ENCODE measurements at places on chromosomes 12 and 14.

DNA sequence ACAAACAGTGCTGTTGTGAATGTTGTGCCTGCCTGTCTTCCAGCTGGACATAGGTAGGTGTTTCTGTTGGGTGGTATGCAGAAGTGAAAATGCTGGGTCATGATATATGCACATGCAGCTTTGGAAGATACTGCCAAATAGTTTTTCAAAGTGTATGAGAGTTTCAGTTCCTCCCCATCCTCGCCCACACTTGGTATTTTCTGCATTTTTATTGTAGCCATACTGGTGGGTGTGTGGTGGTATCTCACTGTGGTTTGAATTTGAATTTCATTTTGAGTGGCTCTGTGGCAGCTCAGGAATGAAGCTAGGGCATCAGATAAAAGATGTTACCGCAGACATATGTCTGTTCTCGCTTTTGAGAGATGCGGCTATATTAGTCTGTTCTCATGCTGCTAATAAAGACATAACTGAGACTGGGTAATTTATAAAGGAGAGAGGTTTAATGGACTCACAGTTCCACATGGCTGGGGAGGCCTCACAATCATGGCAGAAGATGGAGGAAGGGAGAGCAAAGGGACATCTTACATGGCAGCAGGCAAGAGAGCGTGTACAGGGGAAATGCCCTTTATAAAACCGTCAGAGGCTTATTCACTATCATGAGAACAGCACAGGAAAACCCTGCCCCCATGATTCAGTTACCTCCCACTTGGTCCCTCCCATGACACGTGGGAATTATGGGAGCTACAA is 183.1 kb downstream of the CAND1 start:
- peak; percentile 78 for DNase-seq

- peak; percentile 7 for DNase-seq
These were observed 117.9 kb downstream of the SCAF11 start for GRCh38 chr12:45872446-45872845.

DNA sequence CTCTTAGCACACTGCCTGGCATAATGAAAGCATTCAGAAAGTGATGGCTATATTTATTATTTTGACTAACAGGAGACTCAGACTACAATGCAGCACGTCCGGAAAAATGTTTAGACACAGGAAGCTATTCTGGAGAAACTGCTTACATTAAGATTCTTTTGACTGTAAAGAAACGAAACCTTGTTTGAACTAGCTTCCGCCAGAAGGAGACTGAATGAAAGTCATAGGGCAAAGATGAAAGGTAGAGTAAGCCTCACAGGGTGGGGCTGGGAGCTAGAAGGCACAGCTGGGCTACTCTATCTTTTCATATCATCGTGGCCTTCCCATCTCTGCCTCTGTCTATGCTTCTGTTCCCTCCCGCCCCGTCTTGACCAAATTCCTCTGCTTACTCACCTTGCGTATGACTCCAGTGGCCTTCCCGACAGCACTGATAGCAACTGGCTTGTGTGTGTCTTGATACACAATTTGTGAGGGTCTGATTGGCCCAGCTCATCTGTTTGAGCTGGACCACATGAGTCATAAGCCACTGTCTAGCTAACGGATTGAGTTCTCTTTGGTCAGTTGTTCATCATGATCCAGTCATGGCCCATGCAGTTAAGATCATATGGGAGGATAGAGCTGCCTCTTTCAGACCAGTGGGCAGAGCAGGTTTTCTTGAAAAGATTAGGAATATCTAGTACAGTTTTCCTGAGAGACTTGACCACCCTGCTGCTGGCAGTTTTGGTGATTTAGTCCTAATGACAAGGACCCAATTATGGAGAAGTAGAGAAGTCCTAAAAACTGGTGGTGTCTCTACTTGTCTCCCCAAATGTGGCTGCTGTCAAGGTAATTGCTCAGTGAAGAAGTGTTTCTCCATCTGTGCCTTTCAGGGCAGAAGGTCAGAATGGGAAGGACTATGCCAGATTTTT is 151.5 kb upstream of the SLC38A2 start:
- DNase-seq = peak; percentile 7

DNA sequence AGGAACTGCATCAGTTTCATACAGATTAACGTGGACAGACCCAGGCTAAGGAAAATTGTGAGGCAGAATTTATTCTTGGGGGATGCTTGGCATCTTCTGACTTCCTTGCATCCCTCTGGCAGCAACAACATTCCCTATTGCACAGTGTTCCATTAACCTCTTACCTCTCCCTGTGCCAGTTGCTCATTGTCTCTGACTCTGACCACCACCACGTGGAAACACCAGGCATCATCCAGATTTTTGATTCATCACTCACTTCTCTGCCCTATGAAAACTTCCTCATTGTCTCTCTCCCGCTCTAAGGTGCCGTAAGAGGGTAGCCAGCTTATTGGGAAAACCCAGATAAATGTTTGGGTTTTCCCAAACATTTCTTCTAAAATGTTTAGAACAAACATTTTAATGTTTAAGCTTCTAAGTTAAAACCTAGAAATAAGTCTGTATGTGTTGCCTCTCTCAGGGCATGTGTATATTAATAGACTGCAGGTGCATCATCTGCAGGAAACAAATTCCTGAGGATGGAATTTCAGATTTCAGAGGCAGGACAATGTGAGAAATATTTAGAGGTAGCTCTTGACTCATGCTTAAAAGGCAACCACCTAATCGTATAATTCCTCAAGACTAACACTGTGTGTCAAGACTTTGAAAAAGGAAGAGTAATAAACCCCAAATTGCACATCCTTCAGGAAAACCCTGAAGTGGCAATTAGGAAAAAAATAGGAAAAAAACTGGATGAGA is 64.5 kb upstream of the SLC35F4 start:
- DNase-seq = no peak

GRCh38 chr12:40635141-40635731 is 57.0 kb upstream of the CNTN1 start:
- DNase-seq = no peak

DNA sequence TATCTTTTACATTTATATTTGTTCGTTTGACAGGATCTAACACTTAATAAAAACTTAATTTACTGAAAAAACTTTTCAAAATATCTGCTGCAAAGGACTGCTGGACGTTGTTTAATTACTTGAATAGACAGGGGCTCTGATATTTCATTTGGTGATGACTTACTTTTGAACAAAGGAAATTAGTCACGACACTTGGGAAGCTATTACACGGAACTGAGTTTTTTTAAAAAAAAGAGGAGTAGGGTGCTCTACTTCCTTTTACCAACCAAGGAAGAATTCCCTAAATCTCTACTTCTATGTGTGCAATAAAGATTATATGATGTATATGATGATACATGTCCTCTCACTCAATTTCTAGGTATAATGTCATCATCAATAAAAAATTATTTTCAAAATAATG is 4.7 kb downstream of the FGD6 start:
- peak; percentile 92 for DNase-seq

GRCh38 chr12:119201789-119202543 is 23.2 kb downstream of the HSPB8 start:
- DNase-seq = no peak

GRCh38 chr14:88430976-88431375 is 45.5 kb downstream of the SPATA7 start:
- DNase-seq = no peak

- no peak for DNase-seq
These were observed 664.9 kb downstream of the VRK1 start for GRCh38 chr14:97462081-97462480.

DNA sequence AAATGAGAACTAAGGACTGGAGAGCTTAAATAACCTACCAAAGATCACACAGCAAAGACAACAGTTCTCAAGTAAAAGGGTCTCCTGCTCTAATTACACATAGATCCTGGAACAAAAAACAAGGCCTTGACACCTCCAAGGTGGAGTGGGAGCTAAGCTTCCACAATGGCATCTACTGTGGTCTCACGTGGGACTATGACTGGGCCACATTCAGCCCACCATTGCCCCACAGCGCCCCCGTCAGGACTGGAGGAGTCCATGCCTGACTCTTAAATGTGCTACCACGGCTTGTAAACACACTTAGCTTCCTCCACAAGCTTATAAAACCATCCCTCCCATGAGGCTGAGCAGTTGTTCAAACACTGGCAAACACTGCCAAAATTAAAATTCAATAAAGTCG is 88.5 kb downstream of the GCH1 start:
- no peak for DNase-seq

DNA sequence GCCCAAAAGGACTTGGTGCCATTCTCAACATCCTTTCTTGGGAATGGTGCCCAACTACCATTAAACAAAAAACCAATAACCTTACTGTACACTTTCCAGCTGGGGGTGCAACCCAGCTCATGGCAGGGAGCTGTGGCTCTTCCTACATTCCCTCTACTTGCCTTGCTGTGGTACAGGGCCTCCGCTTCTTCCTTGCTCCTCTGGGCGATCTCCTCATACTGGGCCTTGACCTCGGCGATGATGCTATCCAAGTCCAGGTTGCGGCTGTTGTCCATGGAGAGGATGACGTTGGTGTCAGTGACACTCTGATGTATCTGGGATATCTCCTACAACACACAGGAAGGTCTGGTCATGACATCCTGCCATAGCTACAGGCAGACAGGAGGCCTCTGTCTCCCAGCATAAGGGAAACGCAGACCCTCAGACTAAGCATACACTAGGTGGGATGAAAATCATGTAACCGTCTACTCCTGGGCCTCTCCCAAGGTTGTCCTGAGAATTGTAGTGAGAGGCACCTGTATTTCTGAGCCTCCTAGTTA is 3.9 kb downstream of the KRT2 start:
- no peak for DNase-seq

GRCh38 chr12:123916729-123917128 is 55.9 kb downstream of the CCDC92 start:
- no peak for DNase-seq

- DNase-seq = no peak
These were observed 27.1 kb downstream of the KRT18 start for GRCh38 chr12:52975820-52976573.

GRCh38 chr14:38874721-38875120 is 228.3 kb downstream of the SEC23A start:
- DNase-seq = peak; percentile 3

DNA sequence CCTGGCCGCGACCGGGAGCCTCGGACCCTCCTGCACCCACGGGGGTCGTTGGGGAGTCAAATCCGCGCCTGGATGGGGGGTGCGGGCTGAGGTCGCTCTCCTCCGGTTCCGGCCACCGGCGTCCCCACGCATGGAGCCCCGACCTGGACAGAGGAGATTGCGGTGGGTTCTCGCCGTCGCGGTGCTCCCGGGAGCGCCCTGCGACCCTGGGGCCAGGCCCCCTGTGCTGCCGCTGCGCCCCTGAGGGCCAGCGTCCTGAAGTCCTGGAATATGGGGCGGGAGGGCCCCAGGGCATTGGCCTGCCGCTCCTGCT is 345 bp downstream of the ASPG start:
- no peak for DNase-seq

- DNase-seq = no peak
These were observed 187.6 kb downstream of the DICER1 start for GRCh38 chr14:94969766-94970165.

- no peak for DNase-seq
These were observed 238.0 kb upstream of the FOXN3 start for GRCh38 chr14:89654998-89655397.

DNA sequence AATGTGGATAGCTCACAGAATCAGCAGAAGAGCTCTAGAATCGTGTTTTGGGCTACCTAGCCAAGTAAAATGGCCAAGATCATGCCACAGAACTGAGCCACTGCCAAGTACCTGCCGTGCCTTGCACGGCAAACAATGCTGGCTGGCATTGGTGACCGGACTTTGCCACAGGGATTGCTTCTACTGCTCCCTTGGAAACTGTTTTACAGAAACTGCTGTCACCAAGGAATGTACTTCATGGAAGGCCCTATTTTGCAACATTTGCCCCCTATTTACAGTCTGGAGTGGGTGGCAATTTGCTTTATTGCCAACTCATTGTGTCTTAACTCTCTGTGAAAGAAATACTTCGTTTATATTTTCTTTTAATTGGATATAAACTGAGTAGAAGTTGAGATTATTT is 49.0 kb downstream of the BORCS5 start:
- no peak for DNase-seq

DNA sequence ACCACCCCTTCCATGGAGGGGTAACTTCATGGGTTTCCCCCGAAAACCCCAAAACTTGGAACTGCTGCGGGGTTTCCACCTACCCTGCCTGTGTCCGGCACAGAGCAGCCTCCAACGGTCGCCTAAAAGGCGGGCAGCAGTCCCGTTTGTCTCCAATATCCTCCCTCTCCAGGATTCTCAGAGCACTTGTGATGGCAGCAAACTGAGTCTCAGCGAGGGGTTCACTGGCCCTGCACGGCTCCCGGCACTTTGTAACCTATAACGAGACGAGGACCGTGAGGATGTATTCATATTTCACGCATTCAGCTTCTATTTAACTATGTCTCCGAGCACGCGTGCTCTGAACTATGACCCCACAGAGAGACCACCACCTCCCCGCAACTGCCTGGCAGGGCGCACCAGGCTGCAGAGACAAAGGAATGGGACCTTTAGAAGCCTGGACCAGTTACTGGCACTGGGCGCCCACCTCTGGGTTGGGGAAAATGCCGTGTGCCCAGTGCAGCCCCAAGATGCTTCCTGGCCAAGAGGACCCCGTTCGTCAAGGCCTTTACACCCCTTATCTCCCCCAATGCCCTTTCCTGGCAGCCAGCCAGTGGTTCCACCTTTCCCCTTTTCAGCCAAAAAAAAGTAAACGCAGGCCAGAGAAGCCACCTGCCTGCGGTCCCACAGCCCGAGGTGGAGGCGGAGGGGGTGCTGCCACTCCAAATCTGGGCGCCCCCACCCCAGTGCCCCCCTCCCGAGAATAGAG is 173.1 kb upstream of the RTL1 start:
- DNase-seq = no peak

DNA sequence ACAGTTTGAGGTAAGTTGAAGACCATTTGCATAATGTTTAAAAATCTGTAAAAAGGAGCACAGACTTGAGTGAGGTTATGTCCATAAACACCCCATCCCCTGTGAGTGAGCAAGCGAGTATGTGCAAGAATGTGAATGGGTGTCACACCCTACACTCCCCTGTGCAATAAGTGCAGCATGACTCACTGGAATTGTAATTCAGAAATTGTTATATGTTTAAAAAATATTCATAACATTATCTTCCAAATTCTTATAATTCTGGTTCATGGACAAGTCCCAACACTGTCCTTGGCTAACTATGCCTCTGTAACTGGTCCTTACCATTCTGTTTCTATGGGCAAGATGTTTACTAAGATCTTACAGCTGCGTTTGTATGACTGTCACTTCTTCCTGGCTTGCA is 207.8 kb upstream of the FAR2 start:
- no peak for DNase-seq

DNA sequence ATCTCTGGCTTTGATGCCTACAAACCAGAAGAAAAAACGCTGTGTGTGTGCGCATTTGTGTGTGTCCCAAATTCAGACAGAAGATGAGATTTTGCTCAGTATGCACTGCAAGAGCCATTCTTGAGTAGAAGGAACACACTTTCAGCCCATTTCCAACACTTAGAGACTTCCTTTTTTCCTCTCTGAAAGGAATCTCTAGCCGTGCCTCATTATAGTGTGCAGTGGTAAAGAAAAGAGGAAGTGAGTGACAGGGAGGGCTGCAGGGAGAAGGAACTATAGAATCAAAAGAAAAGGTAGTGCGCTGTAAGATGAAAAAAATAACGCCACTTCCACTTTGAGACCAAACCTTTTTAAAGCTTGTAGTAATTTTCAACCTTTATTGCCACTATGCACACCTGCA is 1400.9 kb upstream of the FLRT2 start:
- DNase-seq = peak; percentile 31
